ENCODE measurements at places on chromosomes 12 and 14. TPM values are rescaled to one million over a fixed set of nuclear protein-coding genes. Genes with fewer than 3 reads are reported as not detected.

SAMD15 gene
- total RNA-seq, result 1.0 TPM

HNF1A gene
- total RNA-seq, result not detected

NELL2 gene
- not detected for total RNA-seq

GNS gene
- total RNA-seq, result 61.9 TPM

SLCO1B1 gene
- total RNA-seq, result not detected

SERPINA3 gene
- total RNA-seq, result 2.1 TPM

C1R gene
- total RNA-seq, result 103 TPM

ITGB7 gene
- under 0.01 TPM for total RNA-seq

ACSM4 gene
- total RNA-seq, result not detected

TCL1B gene
- not detected for total RNA-seq

RASAL1 gene
- not detected for total RNA-seq

LYZ gene
- total RNA-seq, result not detected

GPR137C gene
- total RNA-seq, result 0.59 TPM

HCAR2 gene
- total RNA-seq, result not detected

CTSG gene
- not detected for total RNA-seq
